ENCODE measurements at places on chromosomes 12 and 14.

DNA sequence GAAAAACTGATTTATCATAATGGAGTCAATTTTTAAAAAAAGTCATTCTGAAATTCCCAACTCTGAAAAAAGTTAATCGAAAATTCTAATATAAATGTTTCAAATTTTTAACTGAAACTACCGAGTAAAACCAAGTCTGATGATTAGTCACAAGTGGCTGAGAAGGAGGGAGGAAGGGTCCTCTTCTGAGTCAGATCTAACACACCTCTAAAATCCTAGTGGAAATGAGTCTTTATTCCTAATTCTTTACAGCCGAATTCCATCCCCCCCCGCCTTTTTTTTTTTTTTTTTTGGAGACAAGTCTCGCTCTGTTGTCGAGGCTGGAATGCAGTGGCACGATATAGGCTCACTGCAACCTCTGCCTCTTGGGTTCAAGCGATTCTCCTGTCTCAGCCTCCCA is 37.9 kb downstream of the RAD9B start:
- no peak for DNase-seq

GRCh38 chr14:24093901-24094840 is at the start of gene PCK2:
Gene PCK2, plus strand, starts transcription at chr14:24094311. Its CDS starts 95 bp downstream, at chr14:24094406.
- DNase-seq = peak; percentile 62

- peak; percentile 12 for DNase-seq
Measured at GRCh38 chr14:54627540-54628363, 60.8 kb downstream of the SAMD4A start.

DNA sequence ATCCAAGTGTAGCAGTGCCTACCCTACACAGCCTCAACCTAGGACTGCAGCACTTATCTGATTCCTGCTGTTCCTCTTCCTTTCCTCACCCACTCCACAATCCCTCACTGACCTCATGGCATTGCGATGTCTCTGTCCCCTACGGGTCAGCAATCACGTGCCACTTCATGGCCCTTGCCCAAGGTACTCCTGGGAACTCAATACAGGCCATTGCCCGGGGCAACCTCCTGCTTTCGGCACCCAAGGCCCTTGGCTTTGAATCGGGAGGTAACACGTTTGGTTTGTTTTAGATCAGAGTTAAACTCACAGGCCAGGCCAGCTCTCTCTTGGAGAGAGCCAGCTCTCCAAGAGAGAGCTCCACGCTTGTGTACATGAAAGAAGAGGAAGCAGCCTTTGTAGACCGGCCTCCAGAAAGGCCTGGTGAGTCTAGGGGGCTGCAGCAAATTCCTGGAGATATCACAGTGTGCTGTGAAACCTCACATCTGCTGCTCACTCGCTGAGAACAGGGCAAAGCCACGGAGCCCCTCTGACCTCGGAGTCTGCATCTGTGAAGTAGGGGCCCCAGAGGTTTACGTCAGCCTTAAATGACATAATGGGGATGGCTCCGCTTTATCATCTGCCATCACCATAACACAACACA is 12.2 kb downstream of the CLMN start:
- no peak for DNase-seq

GRCh38 chr12:27521066-27521465 is 2.9 kb upstream of the PPFIBP1 start:
- DNase-seq = no peak

DNA sequence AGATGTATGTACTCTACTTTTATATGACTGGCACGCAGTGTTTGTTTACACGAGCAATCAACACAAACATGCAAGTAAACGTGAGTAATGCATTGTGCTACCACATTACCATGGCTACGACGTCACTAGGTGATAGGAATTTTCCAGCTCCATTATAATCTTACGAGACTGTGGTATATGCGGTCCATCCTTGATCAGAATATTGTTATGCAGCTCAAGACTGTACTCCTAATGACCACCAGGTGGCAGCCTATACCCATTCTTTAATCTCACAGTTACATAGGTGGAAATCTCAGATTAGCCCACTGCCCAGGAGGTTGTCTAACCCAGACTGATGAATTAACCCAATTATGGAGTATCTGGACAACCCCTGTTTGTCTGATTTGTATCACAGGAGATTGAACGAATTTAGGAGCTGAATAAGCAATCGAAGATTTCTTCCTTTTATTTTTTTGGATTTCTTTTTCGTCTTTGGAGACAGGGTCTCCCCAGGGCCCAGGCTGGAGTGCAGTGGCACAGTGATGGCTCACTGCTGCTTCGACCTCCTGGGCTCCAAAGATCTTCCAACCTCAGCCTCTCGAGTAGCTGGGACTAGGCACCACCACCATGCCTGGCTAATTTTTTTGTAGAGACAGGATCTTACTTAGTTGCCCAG is 8.7 kb upstream of the TESPA1 start:
- DNase-seq = peak; percentile 38

GRCh38 chr14:87111126-87111525 is 881.9 kb downstream of the GALC start:
- no peak for DNase-seq

DNA sequence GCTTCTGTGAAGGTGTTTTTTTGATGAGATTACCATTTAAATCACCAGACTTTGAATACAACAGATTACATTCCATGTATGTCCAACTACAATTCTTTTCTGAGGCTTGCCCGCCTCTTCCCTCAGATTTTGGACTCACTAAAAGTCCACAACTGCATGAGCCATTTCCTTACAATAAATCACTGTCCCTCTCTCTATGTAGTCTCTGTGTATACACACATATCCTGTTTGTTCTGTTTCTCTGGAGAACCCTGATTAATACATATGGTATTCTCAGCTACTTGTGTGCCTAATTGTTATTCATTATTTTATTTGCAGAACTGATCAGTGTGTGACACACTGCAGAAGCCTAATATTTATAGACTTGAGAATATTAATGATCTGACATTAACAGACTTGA is 2.4 kb upstream of the MIPOL1 start:
- DNase-seq = no peak

DNA sequence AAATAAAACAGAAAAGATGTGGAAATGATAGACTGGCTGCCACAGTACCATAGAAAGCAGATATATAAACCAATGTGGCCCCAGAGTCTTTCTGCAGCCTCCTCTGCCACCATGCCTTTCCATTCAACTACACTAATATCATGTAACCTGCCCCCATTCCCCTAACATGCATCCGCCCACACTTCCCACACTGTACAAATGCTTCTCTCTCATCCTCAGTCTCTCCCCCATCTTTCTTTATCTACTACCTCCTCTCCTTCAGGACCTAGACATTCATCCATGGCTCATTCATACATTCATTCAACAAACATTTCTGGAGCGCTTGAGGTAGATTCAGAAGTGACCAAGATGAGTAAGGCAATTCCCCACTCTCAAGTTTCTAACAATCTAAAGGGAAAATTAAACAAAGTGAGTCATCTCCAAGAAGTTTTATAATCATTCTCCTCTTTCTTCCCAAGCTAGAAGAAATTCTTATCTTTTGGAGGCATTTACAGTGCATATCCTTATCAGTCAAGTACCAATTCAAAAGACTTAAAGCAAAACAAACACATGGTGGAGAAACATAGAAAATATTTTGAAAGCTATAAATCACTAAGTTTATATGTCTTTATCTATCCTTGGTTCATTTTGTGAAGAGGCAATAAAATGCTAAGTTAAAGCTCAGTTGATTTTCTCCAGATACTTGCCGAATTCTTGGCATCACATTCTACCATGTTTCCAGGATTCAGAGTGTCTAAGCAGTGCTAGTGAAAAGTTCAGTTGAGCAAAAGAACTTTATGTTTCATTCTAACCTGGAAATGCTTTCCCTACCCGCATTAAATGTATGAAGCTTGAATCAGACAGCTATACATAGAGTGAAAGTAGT is 70.5 kb upstream of the FRMD6 start:
- DNase-seq = no peak

DNA sequence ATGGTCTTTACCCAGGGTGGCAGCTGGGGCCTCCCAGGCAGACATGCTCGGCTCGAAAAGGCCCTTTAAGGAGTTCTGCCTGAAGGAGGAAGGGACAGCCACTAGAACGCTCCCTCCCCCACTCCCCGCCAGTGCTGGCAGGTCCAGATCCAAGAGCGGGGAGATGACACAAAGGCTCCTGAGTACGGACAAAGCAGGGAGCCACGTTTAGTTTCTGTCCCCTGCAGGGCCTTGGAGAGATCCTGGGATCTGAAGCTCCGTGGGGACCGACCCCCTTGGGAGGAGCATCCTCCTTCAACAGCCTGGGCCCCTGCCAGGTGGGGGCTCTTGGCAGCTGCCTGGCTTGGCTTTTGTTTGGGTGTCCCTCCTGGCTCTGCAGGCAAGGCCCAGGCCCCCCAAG is 89.7 kb downstream of the ESRRB start:
- no peak for DNase-seq

DNA sequence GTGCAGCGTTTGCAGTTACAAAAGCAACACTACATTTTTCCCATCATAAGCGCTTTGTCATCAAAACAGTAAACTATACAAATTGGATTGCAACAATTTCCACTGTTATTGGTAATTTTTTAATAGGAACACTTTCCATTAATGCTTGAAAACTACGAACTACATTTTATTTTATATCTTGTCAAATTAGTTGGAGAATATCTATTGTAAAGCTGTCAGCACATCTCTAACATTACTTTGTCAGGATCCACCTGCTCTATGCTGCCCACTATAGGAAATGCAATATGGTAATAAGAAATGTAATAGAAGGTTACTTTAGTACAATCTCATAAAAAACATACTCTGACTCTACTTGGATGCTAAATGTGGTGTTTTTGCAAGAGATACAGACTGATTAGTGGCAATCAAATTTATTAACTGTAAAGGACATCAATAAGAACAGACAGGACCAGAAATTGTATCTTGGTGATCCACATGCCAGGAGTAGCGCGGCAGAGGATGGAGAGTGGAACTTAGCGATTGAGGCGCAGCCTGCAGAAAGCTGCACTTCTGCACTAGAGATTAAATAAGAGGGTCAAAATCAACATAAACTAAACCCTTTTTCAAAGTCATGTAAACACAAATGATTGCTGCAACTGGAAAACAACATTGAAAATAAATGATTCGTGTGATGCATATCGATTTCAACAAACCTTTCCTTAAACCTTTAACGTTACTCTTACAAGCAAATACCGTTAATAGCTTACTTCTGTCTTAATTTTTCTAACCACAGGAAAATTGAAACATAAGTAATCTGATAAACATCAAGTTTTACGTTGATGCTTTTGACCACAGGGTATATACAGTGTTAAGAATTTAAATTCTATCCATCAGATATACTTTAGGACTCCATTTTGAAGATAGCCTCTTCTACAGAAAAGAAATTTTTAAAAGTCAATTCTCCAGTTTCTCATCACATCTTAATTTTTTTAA is 3.6 kb upstream of the ARID2 start:
- no peak for DNase-seq

DNA sequence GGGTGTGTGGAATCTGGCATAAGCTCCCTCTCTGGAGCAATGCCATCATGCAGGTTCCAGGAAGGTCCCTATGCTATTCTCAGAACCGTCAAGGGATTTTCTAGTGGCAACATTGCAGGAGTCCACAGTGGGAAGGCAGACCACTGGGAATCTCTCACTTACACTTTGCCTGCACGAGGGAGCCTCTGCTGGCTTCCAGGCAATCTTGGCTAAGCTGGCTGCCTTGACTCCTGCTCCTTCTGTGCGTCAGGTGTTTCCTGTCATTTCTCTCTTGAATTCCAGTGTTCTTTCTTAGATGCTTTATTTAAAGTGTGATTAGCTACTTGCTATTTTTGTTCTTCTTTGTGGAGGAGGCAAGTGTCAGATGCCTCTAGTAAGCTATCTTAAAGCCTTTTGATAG is 414.0 kb upstream of the ATP2B1 start:
- DNase-seq = no peak

DNA sequence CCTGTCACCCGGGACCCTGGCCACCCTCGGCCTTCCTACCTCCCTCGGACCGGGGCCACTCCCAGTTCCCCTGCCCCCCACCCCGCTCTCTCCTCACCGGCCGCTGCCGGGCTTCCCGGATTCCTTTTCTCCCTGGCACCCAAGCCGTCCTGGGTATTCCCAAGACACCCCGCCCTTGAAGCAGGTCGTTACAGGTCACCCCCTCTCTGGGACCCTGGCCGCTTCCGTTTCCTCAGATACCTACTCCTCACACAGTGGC is 493 bp downstream of the NUMB start:
- no peak for DNase-seq

DNA sequence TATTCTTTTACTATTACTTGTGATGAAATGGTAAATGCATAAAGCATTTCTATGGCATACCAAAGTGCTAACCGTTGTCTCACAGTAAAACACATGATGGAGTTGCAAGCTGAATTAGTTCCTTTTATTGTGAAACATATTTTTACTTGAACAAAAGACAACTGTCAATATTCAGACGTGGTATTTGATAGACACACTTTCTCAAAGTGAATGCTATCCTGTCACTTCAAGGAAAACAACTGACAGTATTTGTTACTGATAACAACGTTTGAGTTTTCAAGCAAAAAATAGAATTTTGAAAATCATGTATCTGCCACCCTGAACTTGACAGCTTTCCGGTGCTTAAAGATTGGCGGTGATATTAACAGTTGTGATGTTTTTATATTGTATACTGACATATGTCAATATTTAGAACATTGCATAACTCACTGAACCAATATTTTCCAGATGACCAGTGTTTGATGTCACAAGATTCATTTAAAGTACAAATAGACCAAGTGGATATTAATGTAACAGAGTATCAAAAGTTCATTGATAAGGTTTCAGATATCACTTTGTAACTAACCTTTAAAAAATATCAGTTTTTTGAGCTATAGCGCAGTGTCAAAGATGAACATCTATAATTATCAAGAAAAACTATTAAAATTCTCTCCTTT is 153.4 kb upstream of the AEBP2 start:
- DNase-seq = no peak

GRCh38 chr12:96501133-96501761 is 11.9 kb downstream of the CFAP54 start:
- no peak for DNase-seq

GRCh38 chr14:75295491-75296345 is 17.1 kb downstream of the FOS start:
- DNase-seq = peak; percentile 75

- DNase-seq = no peak
Measured at GRCh38 chr12:110174373-110174996, 50.3 kb downstream of the IFT81 start.

DNA sequence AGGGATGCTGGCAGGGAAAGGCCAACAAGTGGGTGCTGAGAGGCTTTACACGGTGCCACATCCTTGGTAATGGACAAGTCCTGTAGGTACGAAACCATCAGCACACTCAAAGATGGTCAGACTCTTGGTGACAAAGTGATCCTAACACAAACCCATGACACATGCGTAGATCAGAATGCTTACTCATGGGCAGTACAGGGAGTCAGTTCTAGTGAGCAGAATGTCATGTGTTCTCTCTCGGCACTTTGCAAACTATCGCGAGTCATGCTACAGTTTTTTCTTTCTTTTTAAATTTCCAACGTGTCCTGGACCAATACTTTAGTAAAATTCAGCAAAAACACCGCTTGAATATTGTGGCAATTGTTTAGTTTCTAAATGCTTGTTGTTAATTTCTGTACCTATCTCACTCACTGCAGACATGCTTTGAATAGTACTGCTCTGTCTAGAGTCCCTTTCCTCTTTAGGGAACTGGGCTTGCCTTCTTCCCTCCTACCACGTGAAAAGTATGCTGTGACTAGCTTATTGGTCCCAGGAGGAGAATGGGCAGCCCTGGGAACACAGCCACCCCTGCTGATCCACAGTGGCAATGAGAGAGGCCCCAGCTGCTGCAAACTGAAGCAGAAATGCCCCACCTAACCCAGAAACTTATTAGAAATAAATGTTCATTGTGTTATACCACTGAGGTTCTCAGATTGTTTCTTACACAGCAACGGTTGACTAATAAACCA is 62.4 kb downstream of the UBR7 start:
- no peak for DNase-seq
